MG63 (cell line): ENCODE measurements at places on chromosomes 5 and 9. TPM values are rescaled to one million over a fixed set of nuclear protein-coding genes. Genes with fewer than 3 reads are reported as not detected.

DNA sequence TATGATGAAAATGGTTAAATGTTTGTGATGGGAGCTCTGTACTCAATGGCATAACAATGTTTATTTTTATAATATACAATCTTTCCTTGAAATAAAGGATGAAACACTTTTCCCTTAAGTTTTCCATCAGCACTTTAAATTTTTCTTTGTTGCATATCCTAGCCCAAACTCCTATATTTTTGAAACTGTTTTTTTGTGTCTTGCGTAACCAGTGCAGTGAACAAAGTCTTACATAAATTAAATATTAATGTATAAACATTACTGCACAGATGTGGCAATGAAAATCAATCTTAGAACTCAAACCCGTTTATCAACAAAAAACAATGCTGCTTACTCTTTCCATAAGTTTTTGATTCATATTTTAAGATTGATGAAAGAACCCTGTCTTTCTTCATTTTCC, 34.1 kb upstream of the IL31RA start:
- DNase-seq: no peak

Gene SOHLH1
- not detected in 2 replicates for total RNA-seq

Gene C5orf34
- total RNA-seq: 12.4 and 19.1 TPM in 2 replicates

Gene RAB3C
- not detected in 2 replicates for total RNA-seq

DNA sequence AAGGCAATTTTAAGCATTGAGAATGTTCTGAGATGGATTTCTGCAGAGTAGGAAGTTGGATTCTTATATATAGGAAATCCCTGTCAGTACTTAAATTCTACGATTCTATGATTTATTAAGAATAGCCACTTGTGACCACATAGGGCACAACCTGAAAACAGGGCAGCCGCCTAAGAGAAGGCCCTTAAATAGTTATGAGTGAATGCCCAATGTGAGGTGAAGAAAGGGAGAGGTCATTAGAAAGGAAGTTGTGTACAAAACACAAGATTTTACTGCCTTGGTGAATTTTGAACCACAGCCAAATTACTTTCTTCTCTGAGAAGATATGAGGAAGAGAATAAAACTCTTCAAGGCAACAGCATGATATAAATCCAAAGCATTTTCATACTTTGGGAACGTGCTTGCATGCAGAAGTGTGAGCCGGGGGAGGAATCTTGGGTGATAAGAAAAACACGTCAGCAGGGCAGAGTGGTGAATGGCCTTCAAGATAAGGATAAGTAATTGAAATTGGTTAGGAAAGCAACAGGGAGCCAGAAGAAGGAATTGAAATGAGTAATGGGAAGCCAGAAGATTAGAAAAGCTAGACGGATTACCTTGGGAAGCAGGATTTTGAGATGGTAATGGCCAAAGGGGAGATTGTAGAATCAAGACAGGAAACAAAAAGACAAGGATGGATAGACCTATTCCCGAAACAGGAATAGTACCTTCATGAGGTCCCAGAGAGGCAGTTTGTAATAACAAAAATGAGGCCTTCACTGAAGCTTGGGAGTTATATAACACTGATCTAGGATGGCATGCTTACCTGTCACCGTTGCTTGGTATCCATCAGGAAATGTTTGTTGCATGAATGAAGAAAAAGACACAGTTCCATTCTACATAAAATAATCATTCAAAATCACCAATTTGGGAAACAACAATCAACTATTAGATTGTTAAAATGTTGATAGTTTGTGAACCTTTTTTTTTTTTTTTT, 244.3 kb downstream of the PDE4D start:
- no peak for DNase-seq

GRCh38 chr9:89811356-89811755, 206.5 kb downstream of the GADD45G start:
- DNase-seq: no peak

DNA sequence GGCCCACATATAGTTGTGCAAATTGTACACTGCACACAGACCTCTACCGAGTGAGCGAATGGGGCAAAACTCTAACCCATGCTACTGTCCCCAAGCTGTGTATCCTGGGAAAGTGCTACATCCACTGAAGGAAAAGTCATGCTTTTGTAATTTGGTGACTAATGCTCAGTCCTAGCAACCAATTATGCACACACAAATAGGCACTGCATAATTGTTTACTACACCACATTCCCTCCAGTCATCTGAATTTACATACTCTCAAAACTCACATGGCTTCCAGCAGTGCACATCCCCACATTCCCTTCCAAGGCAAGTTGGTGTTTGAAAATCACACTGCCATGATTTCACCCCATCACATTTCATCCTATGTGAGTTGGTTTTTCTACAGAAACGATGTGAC, 125.9 kb upstream of the OSMR start:
- peak; percentile 36 for DNase-seq

GRCh38 chr9:35976726-35977125, 18.8 kb upstream of the OR2S2 start:
- no peak for DNase-seq

DNA sequence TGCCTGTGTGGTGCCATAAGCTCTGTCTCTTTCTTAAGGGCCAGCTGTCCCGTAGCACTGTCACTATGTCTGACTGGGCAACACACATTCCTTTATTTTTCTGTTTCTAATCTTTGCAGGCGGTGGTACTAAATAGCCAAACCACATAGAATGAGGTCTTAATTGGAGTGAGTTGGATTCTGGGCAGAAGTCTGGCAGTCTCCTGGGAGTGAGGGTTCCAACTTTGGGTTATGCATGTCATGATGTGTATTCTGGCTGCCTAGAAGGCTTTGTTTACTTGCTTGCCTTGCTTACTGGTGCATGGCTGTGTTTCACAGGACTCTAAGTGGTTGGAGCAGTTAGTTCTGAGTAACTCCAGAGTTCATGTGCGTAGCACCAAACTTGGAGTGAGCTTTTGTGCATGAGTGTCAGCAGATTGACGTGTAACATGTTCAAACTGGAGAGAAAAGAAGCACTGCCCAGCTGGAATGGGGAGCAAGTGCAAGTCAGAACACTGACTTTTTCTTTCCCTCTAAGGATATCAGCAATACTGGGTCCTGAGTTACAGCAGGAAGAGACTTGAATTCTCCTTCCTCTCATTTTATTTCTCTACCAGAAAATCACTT, 185.8 kb downstream of the PCSK1 start:
- peak; percentile 97 for DNase-seq

- DNase-seq: no peak
Measured at GRCh38 chr5:121292664-121293063, 559.0 kb upstream of the FTMT start.

Gene LNPEP
- 21.4 and 24.2 TPM in 2 replicates for total RNA-seq

Gene MIGA2
- total RNA-seq: 16.5 and 19.3 TPM in 2 replicates

DNA sequence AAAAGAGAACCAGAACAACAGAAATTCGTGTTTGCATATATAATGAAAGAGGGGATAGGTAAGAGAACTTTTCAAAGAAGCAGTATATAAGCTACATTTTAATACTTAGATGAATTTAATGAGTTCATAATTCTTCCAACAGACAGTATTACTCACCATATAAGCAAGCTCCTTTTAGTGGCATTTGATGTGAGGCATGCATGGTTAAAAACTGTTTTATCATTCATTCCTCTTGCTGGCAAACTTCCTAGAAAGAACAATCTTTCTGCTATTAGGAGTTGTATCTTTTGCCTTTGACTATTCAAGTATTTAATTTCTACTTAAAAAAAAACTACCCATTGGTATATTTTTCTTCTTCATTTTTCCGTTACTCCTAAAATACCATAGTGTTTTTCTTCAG, 65.7 kb upstream of the EIF4EBP3 start:
- DNase-seq: no peak
